ENCODE measurements at places on chromosomes 13 and 19.

DNA sequence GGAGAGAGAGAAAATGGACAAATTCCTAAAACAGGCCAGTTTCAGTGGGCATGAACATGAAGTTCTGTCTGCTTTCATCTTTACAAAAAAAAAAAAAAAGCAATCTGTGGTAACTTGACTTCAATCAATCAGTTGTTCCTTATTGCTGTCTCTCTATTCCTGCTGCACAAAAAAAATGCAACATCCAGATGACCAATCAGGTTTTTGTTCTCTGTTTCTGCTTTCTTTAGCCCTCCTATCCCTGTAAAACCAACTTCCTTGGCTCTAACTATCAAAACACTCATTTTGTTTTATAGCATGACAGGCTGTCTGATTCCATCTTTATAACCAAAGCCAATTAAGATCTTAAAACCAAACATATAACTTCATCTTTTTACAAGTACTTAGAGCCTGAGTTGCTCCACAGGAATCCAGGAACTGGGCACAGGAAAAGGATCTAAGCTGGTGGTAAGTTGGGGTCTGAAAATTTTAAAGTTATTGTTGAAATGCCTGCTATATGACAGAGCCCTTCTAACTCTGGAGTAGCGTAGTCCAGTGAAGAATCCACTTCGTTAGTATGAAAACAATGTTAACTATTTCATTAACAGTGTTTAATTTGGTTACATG, at the start of gene FPR3:
Gene FPR3, plus strand, starts transcription at position 273 of the 606 bp plus-strand sequence. CDS start 28,592 bp downstream, outside the sequence.
- H3K36me3 ChIP-seq: peaks cover 2% of the 10 kb centered on the region
- H3K27me3 ChIP-seq: peaks cover 10% of the 10 kb centered on the region
- H3K4me3 ChIP-seq: no peak within 1 kb of the TSS
- no peak within 1 kb of the TSS for H3K27ac ChIP-seq
- H3K4me1 ChIP-seq: no peaks in the 10 kb centered on the region
- DNase-seq: no peak

GRCh38 chr19:10828981-10829821, 6.8 kb downstream of the TMED1 start:
- H3K4me3 ChIP-seq: no peak overlapping the region
- no peak overlapping the region for H3K27ac ChIP-seq
- peaks cover 12% of the 10 kb centered on the region for H3K36me3 ChIP-seq
- no peak for DNase-seq
- no peaks in the 10 kb centered on the region for H3K27me3 ChIP-seq

GRCh38 chr13:112904436-112904960, 64.5 kb upstream of the MCF2L start:
- peaks cover 5% of the 10 kb centered on the region for H3K4me1 ChIP-seq
- peaks cover 9% of the 10 kb centered on the region for H3K36me3 ChIP-seq
- peaks cover 5% of the 10 kb centered on the region for H3K27me3 ChIP-seq
- no peak overlapping the region for H3K4me3 ChIP-seq
- no peak overlapping the region for H3K27ac ChIP-seq

DNA sequence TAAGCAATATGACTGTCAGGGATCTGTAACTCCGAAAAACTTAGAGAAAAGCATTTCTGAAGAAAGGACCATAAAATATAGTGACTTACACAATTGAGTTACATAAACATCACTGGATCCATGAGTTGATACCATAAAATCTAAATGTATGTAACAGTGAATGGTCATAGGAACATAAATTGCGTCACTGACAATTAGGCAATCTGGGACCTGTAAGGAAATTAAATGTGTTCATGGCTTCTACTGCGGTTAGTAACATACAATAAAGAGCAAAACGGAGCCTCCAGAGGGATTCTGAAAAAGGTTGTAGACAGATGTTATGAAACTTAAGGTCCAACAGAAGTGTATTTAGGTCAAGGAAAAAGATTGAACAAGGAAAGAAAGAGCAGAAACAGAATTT, 27.1 kb downstream of the POU4F1 start:
- no peak for DNase-seq
- no peaks in the 10 kb centered on the region for H3K36me3 ChIP-seq
- H3K4me3 ChIP-seq: no peak overlapping the region
- peaks cover 12% of the 10 kb centered on the region for H3K27me3 ChIP-seq

DNA sequence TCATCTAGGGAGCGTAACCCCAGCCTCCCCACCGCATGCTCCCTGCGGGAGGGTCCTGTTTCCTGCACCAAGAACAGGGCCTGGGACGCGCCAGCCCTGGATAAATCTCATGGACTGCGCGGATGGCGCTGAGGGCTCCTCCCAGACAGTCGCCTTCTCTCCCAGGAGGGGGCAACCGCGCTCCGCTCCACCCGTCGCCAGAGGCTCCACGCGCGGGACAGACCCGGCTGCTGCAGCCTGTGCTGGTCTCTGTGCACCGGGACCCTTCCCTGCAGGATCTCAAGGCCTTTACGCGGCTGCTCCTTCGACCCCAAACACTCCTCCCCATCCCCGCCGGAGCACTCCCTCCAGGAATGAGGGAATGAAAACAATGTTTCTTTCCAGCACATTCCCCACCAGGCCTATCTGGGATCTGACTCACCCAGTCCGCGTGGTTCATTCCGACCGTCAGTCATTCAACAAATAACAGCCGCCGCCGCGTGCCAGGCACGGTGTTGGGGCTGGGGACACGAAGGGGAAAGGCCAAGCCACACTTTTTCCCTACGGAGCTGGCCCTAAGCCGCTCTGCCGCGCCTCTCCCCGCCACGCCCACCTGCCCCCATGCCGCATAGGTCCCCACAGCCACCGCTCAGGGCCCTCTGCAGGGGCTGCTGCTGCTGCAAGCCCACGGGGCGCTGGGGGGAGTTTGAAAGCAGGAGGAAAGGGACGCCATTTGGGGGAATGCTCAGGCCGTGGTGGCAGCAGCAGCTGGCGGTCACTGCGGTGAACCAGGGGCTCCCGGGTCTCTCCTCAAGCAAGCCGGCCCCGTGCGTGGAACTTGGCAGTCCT, 6.0 kb downstream of the PNMA8B start:
- no peak overlapping the region for H3K27ac ChIP-seq
- no peak overlapping the region for H3K4me3 ChIP-seq
- peaks cover 28% of the 10 kb centered on the region for H3K4me1 ChIP-seq
- no peaks in the 10 kb centered on the region for H3K36me3 ChIP-seq
- no peak for DNase-seq

- H3K27me3 ChIP-seq: peaks cover 1% of the 10 kb centered on the region
- peak; percentile 9 for DNase-seq
- no peak overlapping the region for H3K4me3 ChIP-seq
- H3K4me1 ChIP-seq: no peaks in the 10 kb centered on the region
- no peak overlapping the region for H3K27ac ChIP-seq
Observed at GRCh38 chr13:77565635-77566034, 30.1 kb downstream of the SCEL start.

GRCh38 chr13:72386138-72386684, 341.2 kb downstream of the MZT1 start:
- no peak for DNase-seq
- H3K27ac ChIP-seq: no peak overlapping the region
- H3K27me3 ChIP-seq: no peaks in the 10 kb centered on the region
- no peaks in the 10 kb centered on the region for H3K36me3 ChIP-seq
- H3K4me3 ChIP-seq: no peak overlapping the region

DNA sequence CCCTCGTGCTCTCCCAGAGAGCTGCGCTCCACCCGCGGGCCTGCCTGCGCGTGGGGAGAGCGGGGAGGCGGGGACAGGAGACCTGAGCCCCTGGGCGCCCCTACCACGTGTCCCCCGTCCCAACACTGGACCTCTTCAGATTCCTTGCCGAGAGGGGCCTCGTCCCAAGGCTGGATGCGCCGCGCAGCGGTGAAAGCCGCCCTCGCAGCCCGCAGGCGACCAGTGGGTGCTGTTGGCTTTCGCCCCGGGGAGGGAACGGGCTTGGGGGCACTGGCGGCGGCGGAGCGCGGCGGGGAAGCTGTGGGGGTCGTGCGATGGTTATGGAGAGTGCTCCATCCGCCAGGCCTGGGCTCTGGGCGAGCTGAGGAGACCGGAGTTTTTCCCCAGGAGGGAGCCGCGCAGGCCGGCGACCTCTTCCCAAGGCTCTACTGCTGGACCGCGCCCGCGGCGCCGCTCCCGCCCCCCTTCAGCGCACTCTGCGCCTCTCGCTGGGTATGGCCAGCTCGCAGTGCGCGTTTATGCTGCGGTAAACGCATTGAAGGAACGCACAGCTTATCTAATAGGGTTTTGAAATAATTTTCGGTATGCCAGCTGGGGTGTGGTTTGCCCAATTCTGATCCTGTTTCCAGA, 17.2 kb upstream of the RNF17 start:
- peak overlapping the region; percentile 58 for H3K4me3 ChIP-seq
- peaks cover 19% of the 10 kb centered on the region for H3K27me3 ChIP-seq
- DNase-seq: no peak
- no peaks in the 10 kb centered on the region for H3K36me3 ChIP-seq
- H3K27ac ChIP-seq: no peak overlapping the region

- no peak for DNase-seq
- H3K4me3 ChIP-seq: no peak overlapping the region
- peaks cover 3% of the 10 kb centered on the region for H3K36me3 ChIP-seq
- no peak overlapping the region for H3K27ac ChIP-seq
- no peaks in the 10 kb centered on the region for H3K27me3 ChIP-seq
Observed at GRCh38 chr13:109756778-109757177, 29.6 kb downstream of the IRS2 start.

- no peak for DNase-seq
- peaks cover 10% of the 10 kb centered on the region for H3K36me3 ChIP-seq
- peak overlapping the region; percentile 82 for H3K27ac ChIP-seq
- H3K4me1 ChIP-seq: peaks cover 29% of the 10 kb centered on the region
- H3K27me3 ChIP-seq: no peaks in the 10 kb centered on the region
- H3K4me3 ChIP-seq: peak overlapping the region; percentile 80
Observed at GRCh38 chr19:17183271-17183761, 31.8 kb upstream of the USE1 start.
